ENCODE measurements at places on chromosomes 1 and 21.
A peak's percentile ranks its signal among the peaks of the same experiment; 100 is the strongest.

DNA sequence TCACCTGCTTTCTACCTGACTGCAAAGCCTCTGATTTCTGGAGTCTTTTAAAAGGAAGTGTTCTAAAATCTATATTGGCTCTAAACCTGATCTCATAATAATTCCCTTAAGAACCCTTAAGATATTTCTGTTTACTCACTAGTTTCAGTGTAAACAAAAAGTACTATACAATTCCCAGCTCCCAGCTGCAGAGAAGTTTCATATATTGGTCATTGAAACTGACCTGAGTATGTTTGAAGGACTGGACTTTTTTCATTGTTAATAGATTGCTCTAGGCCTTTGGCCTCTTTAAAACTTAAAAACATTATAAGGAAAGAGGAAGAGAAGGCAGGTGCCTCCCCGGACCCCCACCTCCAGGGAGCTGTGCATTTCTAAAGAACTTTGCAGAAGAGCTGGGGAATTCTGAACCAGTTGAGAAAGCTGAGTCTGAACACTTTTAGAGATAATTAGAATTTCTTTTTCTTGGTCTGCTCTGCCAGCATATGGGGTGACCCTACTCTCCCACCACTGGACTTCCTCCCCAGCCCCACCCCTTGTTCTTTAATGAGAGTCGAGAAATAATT is 23.7 kb downstream of the CLIC6 start:
- DNase-seq, result no peak

DNA sequence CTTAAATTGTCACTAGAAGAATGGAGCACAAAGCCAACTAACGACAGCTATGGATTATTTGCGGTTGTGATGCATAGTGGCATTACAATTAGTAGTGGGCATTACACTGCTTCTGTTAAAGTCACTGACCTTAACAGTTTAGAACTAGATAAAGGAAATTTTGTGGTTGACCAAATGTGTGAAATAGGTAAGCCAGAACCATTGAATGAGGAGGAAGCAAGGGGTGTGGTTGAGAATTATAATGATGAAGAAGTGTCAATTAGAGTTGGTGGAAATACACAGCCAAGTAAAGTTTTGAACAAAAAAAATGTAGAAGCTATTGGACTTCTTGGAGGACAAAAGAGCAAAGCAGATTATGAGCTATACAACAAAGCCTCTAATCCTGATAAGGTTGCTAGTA is 13.5 kb downstream of the USP1 start:
- DNase-seq, result no peak

- no peak for DNase-seq
Measured at GRCh38 chr1:184433956-184434502, 47.2 kb downstream of the C1orf21 start.

- DNase-seq, result no peak
Measured at GRCh38 chr1:89975540-89976125, 19.3 kb upstream of the ZNF326 start.

DNA sequence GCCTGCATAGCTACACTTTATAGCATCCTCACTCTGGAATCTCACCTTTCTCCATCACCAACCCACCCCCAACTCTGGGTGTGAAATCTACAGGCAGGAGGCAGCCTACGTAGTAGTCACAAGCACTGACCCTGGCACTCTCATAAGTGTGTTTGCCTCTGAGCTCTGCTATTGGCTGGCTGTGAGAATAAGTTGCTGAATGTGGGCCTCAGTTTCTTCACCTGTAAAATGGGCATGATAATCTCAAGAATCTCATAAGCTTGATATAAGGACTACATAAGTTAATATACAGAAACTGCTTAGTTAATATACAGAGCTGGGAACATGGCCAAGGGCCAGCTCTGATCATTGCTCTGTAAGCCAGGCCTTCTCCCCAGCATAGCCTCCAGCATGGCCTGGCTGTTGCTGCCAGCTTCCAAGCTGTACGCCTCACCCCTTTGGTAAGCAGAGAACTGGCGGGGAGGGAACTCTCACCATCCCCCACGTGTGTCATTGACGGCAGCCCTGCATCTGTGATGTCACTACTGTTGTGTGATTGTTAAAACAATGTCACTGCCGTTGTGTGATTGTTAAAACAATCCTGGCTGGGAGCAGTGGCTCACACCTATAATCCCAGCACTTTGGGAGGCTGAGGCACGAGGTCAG is 53.3 kb downstream of the SYF2 start:
- no peak for DNase-seq

- peak; percentile 60 for DNase-seq
Measured at GRCh38 chr21:34795548-34796180, 126.9 kb downstream of the CLIC6 start.

GRCh38 chr1:208533746-208534598 is 289.8 kb upstream of the PLXNA2 start:
- no peak for DNase-seq

DNA sequence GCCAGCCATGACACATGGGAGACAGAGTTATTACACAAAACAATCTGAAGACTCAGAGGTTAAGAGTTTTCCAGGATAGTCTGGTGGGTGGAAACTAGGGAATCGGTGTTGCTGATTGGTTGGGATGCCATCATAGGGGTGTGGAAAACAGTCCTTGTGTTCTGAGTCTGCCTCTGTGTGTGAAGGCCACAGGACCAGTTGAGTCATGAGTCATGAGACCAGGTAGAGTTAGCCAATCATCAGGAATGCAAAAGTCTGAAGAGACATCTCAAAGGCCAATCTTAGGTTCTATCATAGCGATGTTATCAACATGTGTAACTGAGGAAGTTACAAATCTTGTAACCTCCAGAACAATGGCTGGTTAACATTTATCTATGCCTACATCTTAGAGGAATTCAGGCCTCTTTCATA is 49.7 kb upstream of the NEK7 start:
- DNase-seq, result no peak

DNA sequence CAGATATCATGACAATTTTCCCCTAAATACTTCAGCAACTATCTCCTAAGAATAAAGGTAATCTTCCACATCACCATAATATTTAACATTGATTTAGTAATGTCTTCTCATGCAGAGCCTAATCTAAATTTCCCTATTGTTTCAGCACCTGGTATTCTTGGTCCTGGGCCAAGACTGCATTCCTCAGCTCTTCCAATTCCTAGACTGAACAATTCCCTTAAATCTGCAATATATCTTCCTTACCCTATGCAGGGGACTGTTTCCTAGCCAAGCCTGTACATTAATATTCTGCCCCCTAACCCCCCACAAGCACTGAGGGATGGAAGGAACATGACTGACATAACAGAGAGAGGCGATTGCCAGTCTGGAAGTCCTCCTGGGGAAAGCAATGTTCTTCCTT is 28.7 kb upstream of the DISP1 start:
- no peak for DNase-seq
